Purkinje cell (primary cell): ENCODE measurements at places on chromosomes 3 and 15. TPM values are rescaled to one million over a fixed set of nuclear protein-coding genes. Genes with fewer than 3 reads are reported as not detected.

SPESP1 gene
- polyA plus RNA-seq, result 2.8 and 22.1 TPM in 2 replicates

TFDP2 gene
- polyA plus RNA-seq, result 55.4 and 60.4 TPM in 2 replicates

SNTN gene
- polyA plus RNA-seq, result 3.5 TPM in 1 of 2 replicates, not detected in the other

UBR1 gene
- polyA plus RNA-seq, result 14.7 and 21.0 TPM in 2 replicates

C15orf62 gene
- 0.21 TPM in 1 of 2 replicates, not detected in the other for polyA plus RNA-seq

CHMP2B gene
- polyA plus RNA-seq, result 47.3 and 69.6 TPM in 2 replicates

TMEM212 gene
- polyA plus RNA-seq, result not detected in 2 replicates

NR2F2 gene
- 38.7 and 46.0 TPM in 2 replicates for polyA plus RNA-seq

GOLGA6B gene
- polyA plus RNA-seq, result not detected in 2 replicates

ZPLD1 gene
- polyA plus RNA-seq, result not detected in 2 replicates

ARGFX gene
- polyA plus RNA-seq, result not detected in 2 replicates

AADACL2 gene
- polyA plus RNA-seq, result not detected in 2 replicates

EFCAB12 gene
- 0.76 TPM in 1 of 2 replicates, not detected in the other for polyA plus RNA-seq

TGM4 gene
- not detected in 2 replicates for polyA plus RNA-seq

SUSD5 gene
- 0.62 and 0.97 TPM in 2 replicates for polyA plus RNA-seq

PRR23A gene
- polyA plus RNA-seq, result not detected in 2 replicates

MGA gene
- polyA plus RNA-seq, result 6.9 and 8.6 TPM in 2 replicates

GOLGB1 gene
- polyA plus RNA-seq, result 37.2 and 58.4 TPM in 2 replicates

EFHB gene
- polyA plus RNA-seq, result 0.32 and 4.0 TPM in 2 replicates

KIF23 gene
- 0.38 TPM in 1 of 2 replicates, not detected in the other for polyA plus RNA-seq

STARD5 gene
- polyA plus RNA-seq, result not detected in 2 replicates

ZBBX gene
- polyA plus RNA-seq, result 3.0 and 10.8 TPM in 2 replicates
